ENCODE measurements at places on chromosomes 7 and 10.

GRCh38 chr7:157526913-157527634 lies 190.3 kb downstream of the DNAJB6 start:
- no peak for DNase-seq

DNA sequence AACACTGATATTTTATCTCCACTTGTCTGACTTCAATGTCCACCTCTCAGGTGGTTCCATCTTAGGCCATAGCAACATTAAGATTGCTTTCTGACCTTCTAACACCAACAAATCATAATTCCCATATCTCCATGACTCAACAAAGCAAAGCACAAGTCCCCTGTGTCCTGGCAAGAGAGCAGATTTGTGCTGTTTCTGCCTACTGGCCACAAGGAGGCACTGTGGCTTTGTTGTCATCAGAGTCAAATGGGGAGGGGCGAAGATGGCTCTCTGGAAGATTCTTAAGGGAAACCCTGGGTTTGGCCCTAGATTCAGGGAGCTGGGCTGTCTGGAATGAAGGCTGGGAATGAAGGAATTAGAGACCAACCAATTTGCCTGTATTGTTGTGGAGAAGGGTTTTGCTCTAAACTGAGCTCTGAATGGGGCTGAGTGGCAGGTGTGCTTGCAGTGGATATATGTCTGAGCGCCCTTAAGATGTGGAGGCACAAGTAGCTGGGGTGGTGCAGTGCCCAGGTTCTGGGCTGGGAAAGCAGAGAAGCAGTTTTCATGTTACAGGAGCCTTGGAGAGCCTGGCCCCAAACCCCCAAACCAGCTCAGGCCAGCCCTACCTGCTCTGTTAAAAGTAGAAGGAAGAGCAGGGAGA lies 154.8 kb upstream of the PRSS58 start:
- DNase-seq, result peak; percentile 21

GRCh38 chr10:4121502-4122380 lies 336.7 kb upstream of the KLF6 start:
- DNase-seq, result no peak

GRCh38 chr7:69701288-69701687 lies 103.0 kb downstream of the AUTS2 start:
- no peak for DNase-seq

- no peak for DNase-seq
Observed at GRCh38 chr7:55369427-55370400, 4.6 kb downstream of the LANCL2 start.

GRCh38 chr10:65323802-65324201 lies 1602.0 kb upstream of the LRRTM3 start:
- no peak for DNase-seq

DNA sequence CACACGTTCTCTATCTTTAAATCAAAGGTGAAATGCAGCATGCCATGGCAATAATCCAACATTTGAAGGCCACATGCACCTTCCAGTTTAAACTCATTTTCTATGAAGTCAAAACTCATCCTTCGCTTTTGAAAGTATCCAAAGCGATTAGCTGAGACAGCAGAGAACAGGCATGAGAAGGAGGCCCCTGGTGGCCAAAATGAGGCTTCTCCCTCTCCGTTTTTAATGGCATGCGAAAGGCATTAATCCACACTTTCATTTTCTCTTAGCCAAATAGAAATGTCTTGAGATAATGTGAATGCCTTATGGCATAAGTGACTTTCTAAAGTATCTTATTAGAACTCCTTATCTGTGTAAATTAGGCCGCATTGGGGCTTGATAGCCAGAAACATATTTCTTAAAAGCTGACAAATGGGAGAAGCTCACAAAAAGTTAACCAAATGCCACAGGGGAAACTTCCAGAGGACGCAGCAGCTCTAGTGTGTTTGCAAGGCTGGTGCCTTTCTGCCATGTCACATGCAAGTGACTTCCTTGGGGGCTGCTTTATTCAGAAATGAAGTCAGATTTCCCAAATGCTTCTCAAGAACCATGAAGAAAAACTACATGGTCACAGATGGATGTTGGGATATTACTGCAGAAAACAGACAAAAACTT lies 1189.6 kb downstream of the SORCS1 start:
- DNase-seq, result no peak

GRCh38 chr7:74475987-74476350 lies 22.3 kb downstream of the GTF2IRD1 start:
- no peak for DNase-seq

DNA sequence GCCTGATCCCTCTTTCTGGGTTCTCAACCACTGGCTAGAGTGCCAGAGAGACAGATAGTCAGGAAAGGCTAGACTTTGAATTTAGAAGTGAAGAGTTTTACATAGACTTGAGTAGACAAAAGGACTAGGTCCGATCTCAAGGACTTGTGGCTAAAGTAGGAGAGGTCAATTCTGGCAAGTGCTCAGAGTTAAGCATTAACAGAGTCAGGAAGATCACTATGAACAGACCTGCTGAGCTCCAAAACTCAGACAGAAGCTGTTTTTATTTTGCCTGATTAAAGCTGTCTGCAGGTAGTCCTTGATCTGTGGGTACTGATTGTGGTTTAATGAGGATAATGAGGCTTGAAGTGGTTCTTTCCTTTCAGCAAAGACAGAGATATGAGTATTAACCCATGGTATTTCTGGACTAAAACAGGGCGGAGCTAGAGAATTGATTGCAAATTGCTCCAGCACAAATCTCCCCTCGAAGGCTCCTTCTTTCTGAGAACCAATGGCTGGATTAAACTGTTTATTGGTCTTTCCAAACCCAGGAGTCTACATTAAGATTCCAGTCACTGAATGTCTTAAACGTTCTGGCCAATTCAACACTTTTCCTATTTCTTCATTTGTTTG lies 423.2 kb downstream of the IPMK start:
- DNase-seq, result no peak

- no peak for DNase-seq
Observed at GRCh38 chr7:140674356-140674800, 1.6 kb downstream of the ADCK2 start.

Measured in hippocampal formation (tissue), 2 donors.